ENCODE measurements at places on chromosomes 13 and 19. TPM values are rescaled to one million over a fixed set of nuclear protein-coding genes. Genes with fewer than 3 reads are reported as not detected.

Gene KCNJ14
- total RNA-seq: 1.9 TPM

Gene FGF21
- not detected for total RNA-seq

GRCh38 chr13:93254775-93255174 is 28.2 kb downstream of the GPC6 start:
- DNase-seq: peak; percentile 54

Gene GARIN5A
- total RNA-seq: 1.4 TPM

DNA sequence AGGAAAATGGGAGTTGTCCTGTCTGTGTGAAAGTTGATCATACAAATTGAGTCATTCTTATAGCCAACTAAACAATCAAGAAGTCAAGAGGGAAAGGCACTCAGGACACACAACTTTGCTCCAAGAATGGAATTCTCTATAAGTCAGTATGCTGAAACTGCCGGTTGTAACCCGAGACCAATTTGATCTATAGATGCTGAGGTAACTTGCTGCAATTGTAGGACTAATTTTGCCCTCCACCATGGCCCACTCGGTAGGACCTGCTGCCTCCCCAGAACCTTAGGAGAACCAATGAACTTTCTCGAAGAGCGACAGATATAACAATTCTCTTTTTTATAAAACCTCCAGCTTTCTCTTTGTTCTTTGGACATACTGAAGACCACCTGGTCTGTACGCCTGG is 157.0 kb downstream of the RNF17 start:
- no peak for DNase-seq

Gene CBY2
- not detected for total RNA-seq

Gene MIA
- not detected for total RNA-seq

Gene USPL1
- total RNA-seq: 25.3 TPM

- DNase-seq: no peak
Measured at GRCh38 chr13:50401049-50401505, 385.8 kb downstream of the KCNRG start.

GRCh38 chr19:13526552-13526951 is 20.3 kb upstream of the CACNA1A start:
- no peak for DNase-seq

- DNase-seq: peak; percentile 89
Measured at GRCh38 chr19:18364826-18365528, 21.0 kb upstream of the GDF15 start.

DNA sequence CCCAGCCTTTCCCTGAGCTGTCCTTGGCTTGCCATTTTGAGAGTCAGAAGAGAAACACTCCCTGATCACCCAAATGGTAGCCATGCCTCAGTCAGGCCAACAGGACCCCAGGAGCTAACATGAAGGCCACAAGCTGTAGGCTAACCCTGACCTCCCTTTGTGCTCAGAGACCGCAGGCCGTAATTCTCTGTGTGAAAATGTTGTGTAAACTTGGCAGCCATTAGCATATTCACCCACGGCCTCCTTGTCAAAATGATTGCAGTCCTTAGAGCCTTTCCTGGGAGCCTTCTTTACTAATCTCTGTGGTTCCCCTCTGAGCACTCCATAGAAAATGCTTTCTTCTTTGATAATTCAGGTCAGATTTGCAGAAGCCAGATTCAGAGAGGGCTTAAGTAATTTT is 418.9 kb downstream of the COG6 start:
- DNase-seq: no peak

DNA sequence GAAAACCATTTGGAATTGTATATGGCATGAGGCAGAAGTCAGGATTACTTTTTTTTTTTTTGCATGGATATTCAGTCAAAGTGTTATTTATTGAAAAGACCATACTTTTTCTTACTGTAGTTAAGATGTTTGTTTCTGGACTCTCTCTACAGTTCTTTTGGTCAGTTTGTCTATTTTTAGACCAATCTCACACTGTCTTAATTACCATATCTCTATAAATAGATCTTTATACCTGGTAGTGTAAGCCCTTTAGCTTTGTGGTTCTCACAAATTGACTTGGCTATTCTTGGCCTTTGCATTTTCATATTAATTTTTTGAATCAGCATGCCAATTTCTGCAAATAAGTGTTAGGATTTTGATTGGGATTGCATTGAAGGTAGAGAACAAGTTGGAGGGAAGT is 96.8 kb downstream of the MAB21L1 start:
- DNase-seq: no peak

DNA sequence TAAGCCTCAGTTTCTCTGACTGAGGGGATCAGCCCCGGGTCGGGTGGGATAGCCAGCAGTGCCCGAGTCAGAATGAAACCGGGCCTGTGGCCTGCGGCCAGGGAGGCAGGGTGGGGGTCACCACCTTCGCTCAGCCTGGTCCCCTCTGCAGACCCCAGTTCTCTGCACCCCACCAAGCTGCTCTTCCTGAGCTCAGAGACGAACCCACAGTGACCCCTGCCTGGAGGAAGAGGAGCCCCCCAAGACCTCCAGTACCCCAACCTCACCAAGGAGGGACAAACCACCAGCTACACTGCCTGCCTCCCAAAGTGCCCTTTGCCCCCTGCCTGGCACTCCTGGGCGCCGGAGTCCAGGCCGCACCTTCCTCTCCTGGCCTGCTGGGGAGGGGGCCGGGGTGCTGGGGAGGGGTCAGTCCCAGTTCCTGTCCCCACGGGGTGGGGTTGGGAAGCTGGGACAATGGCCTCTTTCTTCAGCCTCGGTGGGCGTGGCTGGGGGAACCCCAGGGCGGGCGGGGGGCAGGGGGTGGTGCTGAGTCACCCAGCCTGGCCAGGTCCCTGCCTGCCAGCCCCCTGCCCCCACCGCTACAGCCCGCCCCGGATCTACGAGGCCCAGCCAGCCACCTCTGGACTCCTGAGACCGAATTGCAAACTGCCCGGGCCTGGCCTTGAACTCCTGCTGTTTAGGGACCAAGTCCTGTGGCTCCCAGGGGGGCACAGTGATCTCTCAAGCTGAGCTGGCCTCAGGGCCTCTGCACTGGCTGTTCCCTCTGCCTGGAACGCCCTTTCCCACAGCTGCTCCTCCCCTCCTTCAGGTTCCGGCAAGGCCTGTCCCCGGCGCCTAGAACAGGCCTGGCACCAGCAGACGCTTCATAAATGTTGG is 14.3 kb downstream of the ZBTB7A start:
- DNase-seq: no peak

GRCh38 chr19:18675779-18676178 is 7.7 kb upstream of the CRTC1 start:
- no peak for DNase-seq

Gene PSG1
- 1.3 TPM for total RNA-seq

GRCh38 chr13:32804673-32805230 is 211.5 kb upstream of the KL start:
- no peak for DNase-seq

Gene EVI5L
- 29.3 TPM for total RNA-seq

GRCh38 chr19:44897835-44898234 is 6.8 kb downstream of the TOMM40 start:
- DNase-seq: no peak

GRCh38 chr19:1675633-1676350 is 23.4 kb upstream of the TCF3 start:
- no peak for DNase-seq

GRCh38 chr19:7844951-7845350 is 14.9 kb downstream of the EVI5L start:
- DNase-seq: no peak

DNA sequence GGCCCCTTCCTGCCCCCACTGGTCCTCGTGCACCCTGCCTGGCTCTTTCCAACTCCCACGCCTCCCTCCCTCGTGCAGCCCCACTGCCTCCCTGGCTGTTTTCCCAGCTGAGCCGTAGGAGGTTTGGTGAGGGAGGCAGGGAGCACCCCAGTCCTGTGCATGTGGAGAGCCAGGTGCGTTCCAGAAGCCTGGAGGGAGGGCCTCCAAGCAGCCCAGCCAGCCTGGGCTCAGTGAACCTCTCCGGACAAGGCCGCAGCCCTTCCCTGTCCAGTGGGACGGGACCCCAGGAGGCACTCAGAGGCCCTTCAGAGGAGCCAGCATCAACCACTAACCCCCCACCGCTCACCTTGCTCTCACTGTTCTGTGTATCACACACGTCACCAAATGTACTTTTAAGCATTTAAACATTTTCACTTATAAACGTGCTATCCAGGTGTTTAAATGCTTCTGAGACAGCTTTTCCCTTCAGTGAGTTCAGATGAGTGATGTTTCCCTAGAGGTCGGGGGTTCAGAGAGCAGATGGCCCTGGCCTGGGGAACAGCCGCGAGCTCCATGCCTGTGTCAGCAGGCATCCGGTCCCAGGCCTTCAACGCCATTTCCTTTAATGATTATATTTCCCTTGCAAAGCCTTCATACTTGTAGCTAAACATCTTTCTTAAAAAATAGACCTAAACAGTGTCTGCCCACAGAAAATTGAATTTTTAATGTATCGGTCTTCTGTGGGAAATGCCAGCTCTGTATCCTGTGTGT is 122.6 kb downstream of the ATP11A start:
- peak; percentile 92 for DNase-seq

DNA sequence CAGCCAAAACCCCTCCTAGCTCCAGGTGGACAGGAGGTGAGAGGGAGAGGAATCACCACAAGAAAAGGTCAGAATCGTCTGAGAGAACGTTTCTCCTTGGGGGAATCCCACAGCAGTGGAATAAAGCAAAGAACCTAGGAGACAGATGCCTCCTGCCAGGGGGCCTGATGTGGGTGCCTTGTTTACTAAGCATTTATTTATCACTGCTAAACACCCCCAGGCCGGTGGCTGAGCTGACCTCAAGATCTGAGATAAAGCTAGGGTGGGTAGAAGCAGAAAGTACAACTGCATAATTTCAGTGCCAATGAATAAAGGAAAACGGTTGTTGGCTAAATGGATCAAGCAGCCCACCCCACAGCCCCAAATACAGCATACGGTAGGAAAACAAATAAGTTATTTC is 33.9 kb upstream of the ATP11A start:
- no peak for DNase-seq

GRCh38 chr19:30428092-30428680 is 56.0 kb downstream of the ZNF536 start:
- DNase-seq: no peak

DNA sequence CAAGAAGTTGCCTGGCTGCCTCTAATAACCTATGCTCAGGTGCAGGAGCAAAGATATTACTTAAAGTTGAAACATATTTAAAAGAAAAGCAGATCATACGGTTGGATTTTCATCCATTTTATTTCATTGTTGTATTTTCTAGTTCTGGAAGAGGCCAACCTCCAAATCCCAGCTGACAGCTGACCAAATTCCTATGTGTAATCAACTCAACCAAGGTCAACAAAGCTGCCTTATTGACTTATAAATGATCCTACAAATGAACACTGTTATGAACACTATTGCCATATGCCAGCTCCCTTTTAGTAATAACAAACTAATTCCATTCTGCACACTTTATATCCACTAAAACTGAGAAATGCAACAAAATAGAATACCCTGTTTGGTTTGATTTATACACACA is 1537.4 kb downstream of the SLITRK1 start:
- DNase-seq: no peak

DNA sequence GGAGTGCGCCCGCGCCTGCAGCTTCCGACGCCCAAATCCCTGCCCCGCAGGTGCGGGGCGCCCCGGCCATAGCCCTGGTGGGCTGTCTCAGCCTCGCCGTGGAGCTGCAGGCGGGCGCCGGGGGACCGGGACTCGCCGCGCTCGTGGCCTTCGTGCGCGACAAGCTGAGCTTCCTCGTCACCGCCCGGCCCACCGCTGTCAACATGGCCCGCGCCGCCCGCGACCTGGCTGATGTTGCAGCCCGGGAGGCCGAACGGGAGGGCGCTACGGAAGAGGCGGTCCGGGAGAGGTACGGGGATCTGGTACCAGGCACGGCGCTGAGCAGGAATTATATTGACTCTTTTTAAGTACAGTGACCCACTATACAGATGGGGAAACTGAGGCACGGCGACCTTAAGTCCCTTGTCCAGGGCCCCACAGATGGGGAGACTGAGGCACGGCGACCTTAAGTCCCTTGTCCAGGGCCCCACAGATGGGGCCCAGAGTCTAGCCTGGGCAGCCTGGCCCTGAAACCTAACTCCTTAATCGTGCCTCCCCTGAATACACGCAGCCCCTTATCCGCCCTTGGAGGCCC is 586 bp downstream of the MRI1 start:
- peak; percentile 38 for DNase-seq

DNA sequence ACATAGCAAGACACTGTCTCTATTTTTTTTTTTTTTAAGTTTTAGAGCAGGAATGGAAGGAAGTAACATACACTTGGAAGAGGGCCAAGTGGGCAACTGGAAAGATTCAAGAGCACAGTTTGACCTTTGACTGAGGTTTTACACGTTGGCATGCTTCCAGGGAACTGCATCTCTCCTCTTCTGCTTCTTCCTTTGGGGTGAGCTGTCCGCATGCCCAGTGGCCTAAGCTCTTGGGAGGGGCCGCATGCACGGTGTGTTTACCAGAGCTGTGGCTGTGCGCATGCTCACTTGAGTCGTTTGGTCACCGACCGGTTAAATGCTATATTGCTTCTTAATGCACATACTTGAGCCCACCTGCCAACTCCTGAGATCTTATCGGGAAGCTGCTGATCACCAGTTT is 727.7 kb downstream of the UQCRFS1 start:
- no peak for DNase-seq

DNA sequence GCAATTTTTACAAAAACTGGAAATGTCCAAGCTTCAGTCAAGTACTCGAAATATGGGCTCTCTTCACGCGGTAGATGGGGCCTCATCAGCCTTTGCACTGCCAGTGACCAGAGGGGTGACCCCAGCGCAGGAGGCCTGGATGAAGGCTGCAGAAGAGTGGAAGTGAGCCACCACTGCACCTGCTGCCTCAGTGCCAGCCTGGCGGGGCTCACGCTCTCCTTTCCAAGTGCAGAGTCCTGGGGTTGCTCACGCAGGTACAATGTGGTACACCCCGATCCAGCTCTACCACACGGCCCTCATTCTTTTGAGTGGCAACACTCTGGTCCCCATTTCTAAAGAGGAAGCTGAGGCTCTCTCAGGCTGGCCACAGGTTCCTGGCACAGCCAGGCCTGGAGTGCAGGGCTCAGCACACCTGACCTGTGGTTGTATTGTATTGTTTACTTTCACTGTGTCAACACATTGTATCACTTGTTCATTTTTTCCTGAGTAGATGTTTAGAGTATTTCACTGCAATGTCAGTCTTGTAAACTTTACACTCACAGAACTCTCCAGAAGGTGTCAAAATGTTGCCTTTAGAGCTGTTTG is 97.3 kb upstream of the SOX1 start:
- DNase-seq: no peak

GRCh38 chr19:35455616-35456201 is 7.7 kb downstream of the FFAR2 start:
- DNase-seq: no peak

DNA sequence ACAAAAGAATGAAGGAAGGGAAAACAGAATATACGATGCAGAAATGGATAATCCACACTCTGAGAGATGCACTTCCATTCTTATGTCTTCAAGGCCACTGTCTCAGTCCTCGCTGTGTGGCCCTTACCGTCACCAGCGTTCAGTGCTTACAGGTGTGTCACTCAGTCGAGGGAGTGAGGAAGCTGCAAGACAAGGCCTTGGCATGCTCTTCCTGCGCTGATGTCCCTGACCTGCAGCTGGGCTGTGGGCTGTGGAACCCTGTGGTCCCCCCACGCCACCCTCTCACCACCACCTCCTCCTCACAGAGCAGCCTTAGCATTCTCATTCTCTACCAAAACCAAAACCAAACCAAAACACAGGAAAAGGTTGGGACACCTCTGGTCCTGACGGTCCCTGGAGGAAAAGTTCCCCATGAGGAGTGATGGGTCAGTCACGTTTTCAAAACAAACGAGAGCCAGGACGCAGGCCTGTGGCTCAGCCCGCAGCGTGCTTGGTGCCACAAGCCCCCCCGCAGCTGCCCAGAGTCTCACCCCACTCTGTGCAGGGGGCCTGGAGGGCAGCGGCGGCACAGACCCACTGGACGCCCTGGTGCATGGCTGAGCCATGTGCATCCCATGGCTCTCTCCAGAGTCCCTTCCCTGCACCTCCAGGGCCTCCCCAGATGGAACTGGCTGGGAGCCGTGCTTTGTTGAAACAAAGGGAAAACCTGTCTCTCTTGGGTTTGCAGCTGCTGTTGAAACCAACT is 48.2 kb upstream of the GPR183 start:
- no peak for DNase-seq
